Progenitor cell of endocrine pancreas (in vitro differentiated cells): ENCODE measurements at places on chromosomes 6 and 20. TPM values are rescaled to one million over a fixed set of nuclear protein-coding genes. Genes with fewer than 3 reads are reported as not detected.
A peak's percentile ranks its signal among the peaks of the same experiment; 100 is the strongest.

- H3K36me3 ChIP-seq, result peaks cover 26% of the 10 kb centered on the region
- no peaks in the 10 kb centered on the region for H3K4me1 ChIP-seq
- no peaks in the 10 kb centered on the region for H3K27me3 ChIP-seq
- H3K4me3 ChIP-seq, result no peak overlapping the region
- no peak for DNase-seq
Observed at GRCh38 chr6:43547222-43547621, 28.6 kb downstream of the XPO5 start.

- H3K36me3 ChIP-seq, result peaks cover 16% of the 10 kb centered on the region
- H3K4me1 ChIP-seq, result peaks cover 15% of the 10 kb centered on the region
- no peak overlapping the region for H3K27ac ChIP-seq
- no peak overlapping the region for H3K4me3 ChIP-seq
Observed at GRCh38 chr6:150666071-150666470, 66.4 kb downstream of the PLEKHG1 start.

DNA sequence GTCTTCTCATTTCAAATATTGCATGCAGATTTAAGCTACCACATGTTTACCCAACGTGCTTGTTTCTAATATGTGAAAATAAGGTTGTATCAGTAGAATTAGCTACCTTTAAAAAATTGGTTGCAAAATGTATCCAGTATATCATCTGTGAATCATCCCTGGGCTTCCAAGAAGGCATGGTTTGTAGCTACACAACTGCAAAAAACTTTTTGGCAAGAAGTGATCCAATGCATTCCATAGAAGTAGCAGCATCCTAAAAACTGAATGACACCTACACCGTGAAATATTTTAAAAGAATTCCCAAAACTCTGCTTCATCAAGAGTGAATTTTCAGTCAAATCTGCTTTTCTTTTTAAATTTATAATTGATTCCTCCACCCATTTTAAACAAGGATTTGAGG, 89.1 kb downstream of the AIG1 start:
- H3K4me1 ChIP-seq, result no peaks in the 10 kb centered on the region
- no peaks in the 10 kb centered on the region for H3K27me3 ChIP-seq
- no peak overlapping the region for H3K27ac ChIP-seq
- H3K4me3 ChIP-seq, result no peak overlapping the region
- H3K36me3 ChIP-seq, result no peaks in the 10 kb centered on the region
- no peak for DNase-seq

DNA sequence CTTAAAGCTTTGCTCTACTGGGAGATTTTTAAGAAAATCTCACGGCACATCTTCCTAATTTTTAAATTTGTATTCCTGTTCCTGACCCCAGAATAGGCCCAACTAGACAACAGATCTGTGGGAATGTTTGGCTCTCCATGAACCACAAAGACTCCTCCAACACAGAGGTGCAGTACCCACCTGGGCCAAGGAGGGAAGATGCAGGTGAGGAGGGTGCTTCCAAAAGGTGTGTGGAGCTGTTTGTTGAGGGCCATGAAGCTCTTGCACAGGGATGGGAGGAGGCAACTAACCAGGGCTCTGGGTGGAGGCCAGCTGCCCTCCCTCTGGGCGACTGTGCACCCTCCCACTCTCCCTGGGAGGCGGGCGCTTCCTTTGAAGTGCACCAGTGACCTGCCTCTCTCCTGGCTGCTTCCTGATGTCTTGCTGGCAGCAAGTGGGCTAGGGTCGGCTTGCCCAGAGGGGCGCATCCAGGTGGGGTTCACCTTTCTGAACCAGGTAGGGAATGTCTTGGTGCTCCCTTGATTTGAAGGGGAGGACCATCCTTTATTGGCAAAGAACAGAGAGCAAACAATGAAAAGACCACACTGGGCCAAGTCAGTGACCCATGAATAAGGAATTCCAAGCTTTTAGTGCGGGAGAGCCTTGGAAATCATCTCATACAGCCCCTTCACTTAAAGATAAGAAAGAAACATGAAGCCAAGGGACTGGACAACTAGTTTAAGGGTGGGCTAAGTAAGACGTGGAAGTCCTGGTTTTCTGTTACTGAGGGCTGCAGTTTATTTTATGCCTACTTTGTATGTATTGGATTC, 76.0 kb downstream of the ANKRD6 start:
- no peaks in the 10 kb centered on the region for H3K27me3 ChIP-seq
- no peak for DNase-seq
- H3K36me3 ChIP-seq, result no peaks in the 10 kb centered on the region
- H3K4me3 ChIP-seq, result no peak overlapping the region
- peaks cover 13% of the 10 kb centered on the region for H3K4me1 ChIP-seq
- H3K27ac ChIP-seq, result no peak overlapping the region

DNA sequence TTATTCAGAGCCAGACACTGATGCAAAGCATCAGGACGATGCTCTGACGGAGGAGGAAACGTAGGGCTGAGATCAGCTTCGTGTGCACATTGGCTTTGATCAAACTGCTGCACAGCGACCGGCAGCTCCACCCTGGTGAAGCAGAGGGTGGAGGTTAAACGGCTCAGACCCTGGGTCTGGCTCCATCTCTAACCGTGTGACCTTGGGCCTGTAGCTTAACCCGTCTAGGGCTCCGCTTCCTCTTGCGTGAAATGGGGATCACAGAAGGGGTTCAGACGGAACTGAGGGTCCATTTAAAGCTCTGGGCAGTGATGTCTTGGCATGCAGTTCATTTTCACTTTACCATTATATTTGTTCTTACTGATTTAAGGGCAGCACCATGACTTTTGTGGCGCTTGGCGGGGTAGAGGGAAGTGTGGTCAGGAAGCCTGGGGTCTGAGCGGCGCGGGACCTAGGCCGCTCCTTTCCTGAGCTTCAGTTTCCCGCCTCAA, 644 bp downstream of the RBL1 start:
- H3K4me1 ChIP-seq, result peaks cover 10% of the 10 kb centered on the region
- peak overlapping the region; percentile 99 for H3K4me3 ChIP-seq
- DNase-seq, result no peak
- peak overlapping the region; percentile 93 for H3K27ac ChIP-seq
- no peaks in the 10 kb centered on the region for H3K27me3 ChIP-seq

DNA sequence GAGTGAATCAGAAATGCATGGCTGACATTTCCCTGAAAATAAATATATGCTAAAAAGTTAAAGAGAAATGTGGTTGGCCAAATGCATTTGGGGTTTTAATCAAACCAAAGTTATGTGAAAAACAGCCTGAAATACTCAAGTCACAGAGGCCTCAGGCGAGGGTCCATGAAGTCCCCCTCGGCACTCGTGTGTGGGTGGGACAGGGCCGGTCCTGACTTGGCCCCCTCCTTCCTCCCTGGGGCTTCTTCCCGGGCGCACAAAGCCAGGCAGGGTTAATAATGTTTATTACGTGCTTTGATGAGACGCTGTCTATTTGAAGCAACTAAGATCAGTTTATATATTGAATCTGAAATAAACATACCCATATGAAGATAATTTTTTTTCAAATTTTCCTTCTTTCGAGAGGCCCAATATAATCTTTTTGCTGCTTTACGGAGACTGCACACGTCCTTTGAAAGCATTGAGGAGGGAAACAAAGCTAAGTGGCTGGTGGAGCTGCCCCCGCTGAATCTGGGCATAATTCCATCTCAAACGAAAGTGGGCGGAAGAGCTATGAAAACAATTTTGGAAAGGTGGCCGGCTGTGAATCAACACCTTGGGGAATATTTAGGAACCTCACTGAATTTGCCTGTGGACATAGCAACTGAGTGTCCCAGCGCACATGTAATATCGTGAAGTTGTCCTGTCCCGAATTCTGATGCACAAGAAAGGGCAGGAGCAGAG, 55.8 kb upstream of the SMOC2 start:
- H3K4me1 ChIP-seq, result peaks cover 22% of the 10 kb centered on the region
- no peak overlapping the region for H3K27ac ChIP-seq
- no peak for DNase-seq
- no peaks in the 10 kb centered on the region for H3K36me3 ChIP-seq
- H3K27me3 ChIP-seq, result peaks cover 12% of the 10 kb centered on the region

DNA sequence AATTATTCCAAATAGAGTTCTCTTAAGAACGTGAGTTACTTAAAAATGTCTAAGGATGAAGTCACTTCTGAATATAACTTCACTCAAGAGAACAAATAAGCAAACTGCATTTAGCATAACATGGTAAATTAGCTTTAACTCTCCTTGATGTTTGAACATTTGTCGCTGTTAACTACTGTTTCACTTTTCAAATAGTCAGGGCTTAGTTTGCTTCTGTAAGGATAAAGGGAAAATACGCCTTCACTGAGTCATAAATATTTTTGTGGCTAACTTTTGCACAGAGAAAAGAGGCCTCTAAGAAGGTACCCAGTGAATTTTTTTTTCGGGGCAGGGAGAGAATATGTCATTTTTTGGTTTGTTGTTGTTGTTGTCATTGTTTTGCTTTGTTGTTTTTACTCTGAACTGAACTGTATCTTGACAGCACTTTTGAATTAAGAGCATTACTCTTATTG, 8.1 kb downstream of the PTPN1 start:
- no peaks in the 10 kb centered on the region for H3K36me3 ChIP-seq
- no peak overlapping the region for H3K4me3 ChIP-seq
- DNase-seq, result no peak
- H3K27ac ChIP-seq, result no peak overlapping the region
- no peaks in the 10 kb centered on the region for H3K27me3 ChIP-seq
- H3K4me1 ChIP-seq, result peaks cover 6% of the 10 kb centered on the region

STMND1 gene
- 0.13 and 0.22 TPM in 2 replicates for total RNA-seq

SRPK1 gene
- total RNA-seq, result 74.3 and 96.2 TPM in 2 replicates

CLPSL2 gene
- total RNA-seq, result not detected in 2 replicates

IL17F gene
- total RNA-seq, result not detected in 2 replicates

TOX2 gene
- total RNA-seq, result 2.5 and 2.8 TPM in 2 replicates

MKKS gene
- 17.8 and 18.7 TPM in 2 replicates for total RNA-seq

BTNL2 gene
- not detected in 2 replicates for total RNA-seq
